ENCODE measurements at places on chromosomes 16 and 17.
A peak's percentile ranks its signal among the peaks of the same experiment; 100 is the strongest.

- DNase-seq: no peak
Measured at GRCh38 chr16:59046335-59046734, 312.2 kb upstream of the GOT2 start.

- no peak for DNase-seq
Measured at GRCh38 chr16:35011-35677, 18.3 kb downstream of the POLR3K start.

DNA sequence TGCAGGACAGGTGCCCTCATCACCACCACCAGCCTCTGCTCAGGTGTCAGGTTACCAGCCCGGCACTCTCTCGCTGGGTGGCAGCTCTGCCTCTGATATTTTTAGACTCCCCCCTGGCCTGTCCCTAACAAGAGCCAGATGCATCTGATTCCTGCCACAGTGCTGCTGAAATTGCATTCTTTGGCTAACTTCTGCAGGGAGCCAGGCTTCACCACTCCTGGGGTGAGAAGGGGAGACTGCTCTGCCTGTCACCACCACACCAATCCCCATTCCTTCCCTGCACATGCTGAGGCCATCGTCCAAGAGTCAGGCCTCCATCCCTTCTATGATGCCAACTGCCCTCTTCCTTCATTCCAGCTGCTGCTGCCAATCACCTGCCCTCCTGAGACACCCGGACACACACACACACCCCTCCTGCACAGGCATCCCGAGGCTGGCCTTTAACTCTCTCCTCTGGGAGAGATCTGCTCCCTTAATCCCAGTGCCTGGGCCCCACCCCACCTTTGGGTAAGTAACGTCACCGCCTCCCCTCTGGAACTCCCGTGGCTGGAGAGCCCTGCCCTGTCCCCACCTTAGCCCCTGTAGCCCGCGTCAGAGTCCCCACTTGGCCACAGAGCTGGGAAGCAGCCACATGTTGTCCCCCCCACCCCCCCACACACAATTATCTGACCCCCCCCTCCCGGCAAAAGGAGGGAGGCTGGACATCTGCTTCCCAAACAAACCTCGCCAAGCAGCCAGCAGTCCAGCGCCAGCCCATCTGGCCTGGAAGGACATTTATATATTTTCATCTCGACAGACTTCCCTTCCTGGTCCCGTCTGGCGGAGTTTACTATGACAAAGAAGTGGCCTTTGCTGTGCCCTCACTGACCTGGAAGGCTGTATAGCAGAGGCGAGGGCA lies 2.8 kb downstream of the EMP2 start:
- no peak for DNase-seq

GRCh38 chr17:39231591-39232551 lies 6.1 kb upstream of the STAC2 start:
- DNase-seq: peak; percentile 29

GRCh38 chr17:32672711-32673110 lies 185.9 kb downstream of the CDK5R1 start:
- no peak for DNase-seq

All from activated T-helper 1 cell treated with Interleukin-2 at 50 U/mL for 16 hours (primary cell).